ENCODE measurements at places on chromosomes 11 and 22.

- DNase-seq, result peak; percentile 53
Observed at GRCh38 chr11:102757823-102758549, 22.4 kb downstream of the MMP10 start.

- DNase-seq, result no peak
Observed at GRCh38 chr22:50587407-50587806, 4.8 kb upstream of the CHKB start.

DNA sequence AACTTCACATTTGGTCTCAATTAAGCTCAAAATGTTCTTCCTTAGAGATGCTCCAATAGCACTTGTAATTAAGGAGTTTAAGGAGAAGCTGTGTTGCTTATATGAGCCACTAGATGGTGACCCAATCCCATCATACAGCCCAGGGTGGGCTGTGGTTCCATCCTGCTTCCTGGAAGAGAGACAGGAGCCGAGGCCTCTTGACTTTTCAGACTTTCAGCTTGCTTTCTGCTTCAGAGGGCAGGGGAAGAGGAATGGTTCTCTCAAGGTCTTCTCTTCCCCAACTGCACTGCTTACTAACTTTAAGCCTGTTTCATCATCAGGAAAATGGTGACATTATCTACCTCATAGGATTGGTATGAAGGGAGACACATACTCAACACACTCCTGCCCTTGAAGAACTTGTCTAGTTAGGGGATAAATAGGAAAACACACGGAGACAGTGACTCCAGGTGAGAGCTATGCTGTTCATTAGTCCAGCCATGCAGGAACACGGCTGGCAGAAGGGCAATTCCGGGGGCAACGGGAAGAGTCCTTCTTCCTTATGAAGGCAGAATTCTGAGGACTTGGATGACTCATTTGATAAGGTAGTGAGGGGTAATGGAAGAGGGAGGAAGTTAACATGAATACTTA, 20.1 kb downstream of the TMEM218 start:
- DNase-seq, result peak; percentile 82

DNA sequence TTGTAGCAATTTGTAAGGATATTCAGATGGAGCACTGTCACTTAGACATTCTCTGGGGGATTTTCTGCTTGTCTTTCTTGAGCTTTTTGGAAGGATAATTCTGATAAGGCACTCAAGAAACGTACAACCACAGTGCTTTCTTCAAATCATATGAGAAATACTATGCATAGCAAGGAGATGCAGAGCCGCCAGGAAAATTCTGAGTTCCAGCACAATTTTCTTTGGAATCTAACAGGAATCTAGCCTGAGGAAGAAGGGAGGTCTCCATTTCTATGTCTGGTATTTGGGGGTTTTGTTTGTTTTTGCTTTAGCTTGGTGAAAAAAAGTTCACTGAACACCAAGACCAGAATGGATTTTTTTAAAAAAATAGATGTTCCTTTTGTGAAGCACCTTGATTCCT, 9.9 kb downstream of the PRSS23 start:
- DNase-seq, result no peak

Data from kidney glomerular epithelial cell (primary cell).